IPS DF 19.7 (cell line): ENCODE measurements at places on chromosomes 7 and 10.

- no peak for DNase-seq
Observed at GRCh38 chr7:130875265-130875741, 141.3 kb upstream of the KLF14 start.

DNA sequence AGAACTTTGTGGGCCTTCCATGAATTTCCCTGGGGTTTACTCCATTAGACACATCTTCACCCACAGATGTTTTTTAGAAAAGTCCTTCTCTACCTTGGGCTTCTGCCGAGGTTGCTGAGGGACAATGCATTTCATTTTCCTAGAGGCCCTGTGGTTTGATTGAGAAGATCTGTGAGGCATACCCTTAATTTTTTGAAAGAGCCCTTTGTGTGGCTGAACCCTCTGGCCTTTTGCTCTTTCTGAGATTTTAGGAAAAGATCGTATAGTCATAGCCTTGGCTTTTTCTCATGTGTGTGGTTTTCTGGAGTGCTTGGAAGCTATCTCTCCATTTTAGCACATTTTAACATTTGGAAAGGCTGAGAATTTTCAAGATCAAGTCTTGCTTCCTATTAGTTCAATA, 119.8 kb upstream of the LYZL1 start:
- DNase-seq = no peak

GRCh38 chr10:95650232-95650631, 6.3 kb downstream of the ALDH18A1 start:
- DNase-seq = no peak

GRCh38 chr7:31855530-31855929, 168.5 kb downstream of the PPP1R17 start:
- no peak for DNase-seq

- no peak for DNase-seq
Observed at GRCh38 chr7:78769481-78770101, 683.9 kb downstream of the MAGI2 start.
